Muscle of leg (tissue), 16 donors: ENCODE measurements at places on chromosomes 7 and 10. TPM values are rescaled to one million over a fixed set of nuclear protein-coding genes. Genes with fewer than 3 reads are reported as not detected.

GRCh38 chr10:102729029-102730026, 14.4 kb upstream of the WBP1L start:
- DNase-seq, result peak; percentile 80

DNA sequence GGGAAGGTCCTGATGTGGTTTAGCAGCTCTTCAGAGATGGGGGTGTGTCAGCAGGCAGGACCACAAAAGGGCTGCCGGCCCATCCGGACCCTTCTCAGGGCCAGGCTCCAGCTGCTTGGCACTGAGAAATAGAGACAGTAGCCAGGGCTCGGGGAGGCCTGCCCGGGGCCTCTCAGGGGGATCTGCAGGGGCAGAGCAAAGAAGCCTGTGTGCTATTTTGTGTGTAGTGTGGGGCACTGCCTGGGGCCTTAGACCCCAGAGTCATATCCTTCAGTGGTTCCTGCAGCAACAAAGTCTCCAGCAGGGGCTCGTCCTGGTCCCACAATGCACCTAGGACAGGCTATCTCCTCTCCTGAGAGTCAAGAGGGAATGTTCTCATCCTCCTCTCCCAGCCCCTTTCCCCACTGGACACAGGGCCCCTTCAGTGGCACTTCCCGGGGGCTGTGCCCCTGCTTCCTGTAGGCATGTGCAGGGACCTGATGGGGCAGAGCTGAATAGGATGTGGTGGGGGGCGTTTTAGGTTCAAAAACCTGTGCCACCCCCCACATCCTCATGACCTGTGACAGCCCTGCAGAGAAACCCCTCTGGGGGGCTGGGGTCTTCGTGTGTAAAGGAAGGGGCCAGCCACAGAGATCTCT, 159.5 kb upstream of the RHEB start:
- DNase-seq, result no peak

DNA sequence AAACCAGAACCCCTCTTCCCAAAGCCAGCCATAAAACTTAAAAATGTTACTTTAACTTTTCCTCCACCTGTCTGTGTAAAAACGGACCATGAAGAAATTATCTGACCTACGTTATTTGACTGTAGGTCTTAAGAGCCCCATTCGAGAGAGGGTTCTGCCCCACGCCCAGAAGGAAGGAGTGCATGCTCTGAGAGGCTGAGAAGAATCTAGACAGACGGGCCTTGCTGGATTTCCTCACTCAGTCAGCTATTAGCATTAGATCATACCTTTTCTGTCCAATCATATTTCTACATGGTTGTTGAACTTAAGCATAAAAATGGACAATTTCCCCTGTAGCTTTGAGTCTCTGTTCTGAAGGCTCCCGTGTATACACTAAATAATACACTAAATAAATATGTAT, 38.1 kb upstream of the WDR11 start:
- DNase-seq, result no peak

- peak; percentile 1 for DNase-seq
These were observed 3.1 kb downstream of the SLC39A12 start for GRCh38 chr10:17954861-17955260.

Gene ELOVL3
- 0.35 TPM for total RNA-seq

Gene CCDC71L
- total RNA-seq, result 3.6 TPM

Gene CAV1
- total RNA-seq, result 174 TPM

DNA sequence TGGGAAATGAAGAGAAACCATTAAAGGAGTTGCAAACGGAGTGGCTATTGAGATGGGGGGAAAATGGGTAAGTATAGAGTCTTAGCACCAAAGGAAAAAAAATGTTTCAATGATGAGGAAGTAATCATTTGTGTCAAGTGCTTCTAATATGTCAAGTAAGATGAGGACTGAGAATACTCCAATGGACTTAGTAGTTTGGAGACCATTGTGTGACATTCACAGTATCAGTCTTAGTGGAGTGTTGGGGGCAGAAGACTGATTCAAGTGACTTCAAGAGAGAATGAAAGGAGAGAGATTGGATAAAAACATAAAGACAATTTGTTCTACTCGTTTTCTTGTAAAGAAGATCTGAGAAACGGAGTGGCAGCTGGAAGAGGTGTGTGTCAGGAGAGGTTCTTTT, 88.6 kb upstream of the ARID5B start:
- no peak for DNase-seq

GRCh38 chr7:31002256-31002655, 38.5 kb downstream of the GHRHR start:
- no peak for DNase-seq

GRCh38 chr7:55309040-55309991, 55.8 kb upstream of the LANCL2 start:
- DNase-seq, result no peak

DNA sequence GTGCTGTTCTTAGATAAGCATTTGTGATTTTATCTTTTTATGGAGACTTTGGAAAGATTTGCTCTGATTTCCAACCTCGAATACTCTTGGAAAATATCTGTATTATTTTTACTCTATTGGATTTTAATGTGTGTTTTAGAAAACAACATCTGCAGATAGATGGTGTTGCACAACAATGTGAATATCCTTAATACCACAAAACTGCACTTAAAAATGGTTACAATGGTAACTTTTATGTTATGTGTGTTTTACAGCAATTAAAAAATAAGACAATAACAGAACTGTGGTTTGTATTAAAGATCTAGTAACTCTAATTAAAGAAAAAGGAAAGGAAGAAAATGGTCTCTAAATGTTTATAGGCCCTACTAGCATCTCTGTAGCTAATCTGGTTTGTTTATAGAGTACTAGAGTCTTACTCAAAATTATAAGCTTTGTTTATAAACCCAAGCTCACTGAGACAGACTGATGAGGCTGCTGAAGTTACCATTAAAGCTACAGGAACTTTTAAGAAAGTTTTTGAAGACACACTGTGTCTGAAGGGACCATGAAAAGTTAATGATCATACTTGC, 74.6 kb upstream of the CC2D2B start:
- no peak for DNase-seq

Gene CFAP58
- 0.22 TPM for total RNA-seq

DNA sequence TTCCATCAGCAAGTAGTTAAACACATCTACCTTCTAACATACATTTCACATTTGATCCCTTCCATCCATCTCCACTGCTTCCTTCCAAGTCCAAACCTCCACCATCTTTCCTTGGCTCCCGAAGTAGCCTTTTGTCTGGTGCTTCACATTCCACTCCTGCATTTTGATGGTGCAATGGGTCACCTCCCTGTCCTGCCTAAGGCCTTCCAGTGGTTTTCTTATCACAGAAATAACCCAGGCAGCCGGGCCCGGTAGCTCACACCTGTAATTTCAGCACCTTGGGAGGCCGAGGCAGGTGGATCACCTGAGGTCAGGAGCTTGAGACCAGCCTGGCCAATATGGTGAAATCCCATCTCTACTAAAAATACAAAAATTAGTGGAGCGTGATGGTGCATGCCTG, 44.5 kb downstream of the EMX2 start:
- no peak for DNase-seq

Gene NEUROD6
- 0.04 TPM for total RNA-seq

DNA sequence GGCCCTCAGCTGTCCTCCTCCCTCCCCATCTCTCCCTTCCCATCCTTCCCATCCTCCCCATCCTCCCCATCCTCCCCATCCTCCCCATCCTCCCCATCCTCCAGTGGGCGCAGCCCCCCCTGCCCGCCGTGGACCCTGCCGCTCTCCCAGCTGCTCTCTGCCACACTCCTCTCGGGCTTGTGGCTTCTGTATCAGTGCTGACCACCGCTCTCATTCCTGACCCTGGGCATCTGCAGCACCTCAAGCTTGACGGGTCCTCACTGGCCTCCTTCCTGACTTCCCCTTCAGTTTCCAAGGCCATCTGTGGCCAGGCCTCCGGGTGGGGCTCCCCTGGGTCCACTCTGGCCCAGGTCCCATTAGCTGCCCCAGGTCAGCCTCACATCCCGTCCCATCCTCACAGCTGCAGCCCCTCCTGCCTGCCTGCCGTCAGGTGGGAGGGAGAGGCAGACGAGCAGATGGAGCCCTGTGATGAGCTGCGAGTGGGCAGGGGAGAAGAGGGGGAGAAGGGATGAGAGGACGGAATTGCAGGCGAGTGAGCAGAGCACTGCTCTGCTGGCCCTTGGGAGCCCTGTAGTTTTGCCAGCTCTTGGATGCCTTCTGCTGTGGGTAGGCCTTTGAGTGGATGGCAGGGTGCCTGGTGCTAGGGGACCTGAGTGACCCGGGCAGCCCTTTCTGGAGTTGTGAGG, 35.7 kb downstream of the LHPP start:
- DNase-seq, result no peak

DNA sequence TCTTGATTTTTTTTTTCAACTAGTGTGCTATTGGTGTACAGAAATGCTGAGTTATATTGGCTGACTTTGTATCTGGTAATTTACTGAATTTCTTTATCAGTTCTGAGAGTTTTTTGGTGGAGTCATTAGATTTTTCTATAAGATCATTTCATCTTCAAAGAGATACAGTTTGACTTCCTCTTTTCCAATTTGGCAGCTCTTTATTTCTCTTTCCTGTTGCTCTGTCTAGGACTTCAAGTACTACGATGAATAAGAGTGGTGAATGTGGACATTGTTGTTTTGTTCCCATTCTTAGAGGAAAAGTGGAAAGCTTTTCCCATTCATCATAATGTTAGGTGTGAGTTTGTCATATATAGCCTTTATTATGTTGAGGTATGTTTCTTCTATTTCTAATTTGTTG, 50.2 kb downstream of the LOXL4 start:
- DNase-seq, result no peak

Gene NUTM2B
- total RNA-seq, result 0.75 TPM

Gene ZNF398
- total RNA-seq, result 8.2 TPM

Gene LIPF
- not detected for total RNA-seq

Gene CYP2C19
- not detected for total RNA-seq

Gene FAM13C
- total RNA-seq, result 22.8 TPM

Gene GOT1
- total RNA-seq, result 26.7 TPM

DNA sequence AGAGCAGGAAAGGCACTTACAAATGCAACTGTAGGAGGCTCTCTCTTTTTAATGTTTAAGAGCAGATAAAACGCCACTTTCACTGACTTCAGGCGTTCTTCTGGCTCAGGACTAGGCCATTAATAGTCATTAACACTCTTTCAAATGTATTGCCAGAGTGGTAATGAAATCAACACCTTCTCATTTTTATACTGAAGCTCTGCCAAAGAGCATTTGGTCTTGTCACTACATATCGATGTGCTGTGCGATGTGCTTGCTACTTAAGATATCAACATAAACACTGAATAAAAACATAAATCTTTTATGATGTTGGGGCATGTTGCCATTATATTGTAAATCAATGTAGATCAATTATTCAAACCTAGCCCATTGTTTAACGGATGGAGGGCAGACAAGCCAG, 634.7 kb downstream of the ARL4A start:
- no peak for DNase-seq

DNA sequence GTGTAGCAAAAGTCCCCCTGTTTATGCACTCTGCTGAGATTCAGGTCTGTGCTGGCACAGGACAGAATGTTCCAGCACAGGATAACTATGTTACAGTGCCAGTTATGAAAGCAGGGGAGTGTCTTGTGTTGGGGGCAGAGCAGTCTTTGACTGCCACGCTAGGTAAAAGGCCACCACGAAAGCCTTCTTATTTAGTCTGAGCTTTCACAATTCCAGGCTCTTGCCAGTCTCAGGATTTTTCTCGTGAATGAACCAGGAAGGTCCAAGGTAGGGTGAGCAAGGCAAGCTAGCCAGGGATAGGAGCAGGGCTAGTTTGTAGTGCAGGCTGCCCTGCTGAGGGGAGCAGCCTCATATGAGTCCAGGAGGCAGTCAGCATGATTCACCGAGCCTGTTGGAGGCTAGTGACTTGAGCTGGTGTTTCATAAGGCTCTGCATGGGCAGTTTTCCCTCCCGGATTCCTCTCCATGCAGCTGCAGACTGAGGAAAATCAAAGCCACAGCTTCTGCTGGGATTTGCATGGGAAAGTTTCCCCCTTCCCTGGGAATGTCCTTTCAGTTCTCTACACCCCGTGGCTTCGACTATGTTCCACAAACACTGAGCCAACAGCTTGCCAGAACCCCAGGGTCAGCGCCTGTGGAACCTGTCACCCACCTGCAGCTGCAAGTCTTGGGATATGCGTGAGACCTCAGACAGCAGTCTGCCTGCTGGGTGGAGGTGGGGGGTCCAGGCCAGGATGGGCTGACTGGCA, 112.3 kb downstream of the JCAD start:
- peak; percentile 63 for DNase-seq

Gene LGI1
- 21.1 TPM for total RNA-seq

Gene ARHGEF5
- total RNA-seq, result 0.93 TPM

GRCh38 chr10:29532256-29532878, 102.4 kb downstream of the SVIL start:
- no peak for DNase-seq

- DNase-seq, result no peak
These were observed 7.4 kb downstream of the ADCYAP1R1 start for GRCh38 chr7:31059551-31059950.

DNA sequence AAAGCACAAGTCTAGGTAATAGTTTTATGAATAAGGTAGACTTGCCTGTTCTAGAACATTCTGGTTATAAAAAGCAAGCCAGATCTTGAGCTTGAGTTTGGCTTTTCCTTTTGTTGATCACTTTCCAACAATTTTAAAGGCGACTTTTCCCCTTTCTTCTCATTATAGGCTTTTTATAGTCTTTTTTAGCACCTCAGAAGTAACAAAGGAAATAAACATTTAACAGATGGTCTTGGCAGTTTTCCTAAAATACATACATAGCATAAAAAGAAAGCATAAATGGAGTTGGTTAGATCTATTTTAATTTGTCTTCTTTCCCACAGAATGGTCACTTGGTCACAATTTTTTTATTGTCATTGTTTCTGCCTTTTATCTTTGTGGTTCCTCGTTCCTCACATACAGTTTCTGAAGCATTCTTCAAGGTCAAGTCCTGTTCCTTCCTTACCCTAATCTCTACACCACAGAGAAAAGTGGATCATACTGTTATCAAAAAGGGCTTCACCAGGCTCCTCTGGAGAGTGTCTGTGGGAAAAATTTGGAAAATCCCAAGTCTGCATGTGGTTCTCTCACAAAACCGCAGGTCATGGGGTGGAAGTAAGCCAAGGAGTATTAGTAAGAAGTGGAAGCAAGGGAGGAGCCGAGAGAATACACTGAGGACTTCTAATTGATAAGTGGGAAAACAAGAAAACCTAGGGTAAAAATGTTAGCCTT, 31.3 kb downstream of the THNSL1 start:
- no peak for DNase-seq

Gene HYAL4
- 0.09 TPM for total RNA-seq

Gene PTF1A
- not detected for total RNA-seq

- no peak for DNase-seq
These were observed 69.8 kb downstream of the ORC5 start for GRCh38 chr7:104137971-104138370.

GRCh38 chr7:152674860-152675758, 832 bp downstream of the XRCC2 start:
- peak; percentile 7 for DNase-seq
